ENCODE measurements at places on chromosomes 1 and 21.

GRCh38 chr1:155110381-155110780 is 17.3 kb upstream of the EFNA1 start:
- no peak for DNase-seq

DNA sequence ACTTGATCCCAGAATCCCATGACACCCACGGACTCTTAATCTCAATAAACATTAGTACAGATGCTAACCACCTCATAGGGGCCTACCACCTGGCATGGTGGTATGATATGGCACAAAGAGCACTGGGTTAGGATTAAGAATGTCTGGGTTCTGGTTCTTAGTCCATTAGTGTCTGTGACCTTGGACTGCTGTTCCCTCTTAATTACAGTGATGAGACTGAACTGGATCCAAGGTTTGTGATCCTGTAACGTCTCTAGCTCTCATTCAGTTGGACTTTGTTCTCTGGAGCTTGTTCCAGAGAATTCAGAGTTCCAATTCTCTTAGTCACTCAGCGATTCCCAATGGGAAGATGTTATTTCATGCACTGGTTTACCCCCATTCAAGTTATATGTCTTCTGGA is 23.6 kb upstream of the PIGC start:
- DNase-seq: no peak

DNA sequence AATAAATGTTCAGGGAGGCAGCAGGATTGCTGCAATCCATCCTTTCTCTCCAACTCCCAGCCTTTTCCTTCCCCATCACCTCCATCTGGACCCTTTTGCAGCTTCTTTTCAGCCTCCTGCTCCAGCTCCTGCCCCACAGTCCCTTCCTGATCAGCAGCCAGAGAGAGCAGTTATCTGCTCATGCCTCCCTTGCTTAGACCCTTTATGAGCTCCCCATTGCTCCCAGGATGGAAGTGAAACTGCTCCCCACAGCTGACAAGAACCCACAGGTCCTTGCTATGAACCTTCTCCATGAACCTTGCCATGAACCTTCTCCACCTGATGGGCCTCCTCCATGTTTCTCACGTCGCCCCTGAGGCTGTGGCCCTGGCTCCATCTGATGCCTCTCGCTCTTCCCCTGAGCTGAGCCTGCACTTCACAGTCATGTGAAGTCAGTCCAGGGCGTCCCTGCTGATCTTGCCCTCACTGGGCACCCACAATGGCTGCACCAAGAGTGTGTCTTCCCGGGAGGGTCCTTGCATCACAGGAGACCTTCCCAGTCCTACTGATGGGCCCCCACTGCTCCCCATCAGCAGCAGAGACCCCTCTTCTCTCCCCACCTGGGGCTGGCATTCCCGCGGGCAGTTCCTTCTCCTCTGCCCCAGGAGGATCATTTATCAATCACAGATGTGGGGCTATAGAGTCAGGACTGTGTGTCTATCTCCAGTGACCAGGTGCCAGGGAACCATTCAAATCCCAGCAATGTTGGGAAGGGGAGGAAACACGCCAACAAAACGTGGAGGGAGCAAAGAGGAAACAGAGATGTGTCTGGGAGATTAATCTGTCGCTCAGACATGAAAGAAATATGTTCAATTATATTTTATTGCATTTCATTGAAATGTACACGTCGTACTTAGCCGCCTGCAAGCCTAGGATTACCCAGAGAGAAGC is 73.1 kb downstream of the MATN1 start:
- DNase-seq: no peak

DNA sequence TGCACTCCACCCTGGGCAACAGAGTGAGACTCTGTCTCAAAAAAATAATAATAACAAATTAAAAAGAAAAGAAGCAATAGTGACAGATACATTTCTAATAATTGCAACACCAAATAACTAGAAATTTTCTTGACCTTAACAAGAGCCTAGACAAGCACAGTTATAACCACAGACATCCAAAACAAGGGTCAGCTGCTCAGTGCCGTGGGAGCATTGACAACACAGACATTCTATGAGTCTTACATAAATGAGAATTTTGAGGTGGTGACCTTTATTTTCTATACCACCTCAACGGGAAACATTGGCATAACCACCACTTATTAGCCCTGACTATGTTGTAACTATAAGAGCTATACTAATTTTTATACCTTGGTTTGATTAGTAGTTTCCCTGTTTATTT is 156.1 kb downstream of the NR5A2 start:
- peak; percentile 66 for DNase-seq

DNA sequence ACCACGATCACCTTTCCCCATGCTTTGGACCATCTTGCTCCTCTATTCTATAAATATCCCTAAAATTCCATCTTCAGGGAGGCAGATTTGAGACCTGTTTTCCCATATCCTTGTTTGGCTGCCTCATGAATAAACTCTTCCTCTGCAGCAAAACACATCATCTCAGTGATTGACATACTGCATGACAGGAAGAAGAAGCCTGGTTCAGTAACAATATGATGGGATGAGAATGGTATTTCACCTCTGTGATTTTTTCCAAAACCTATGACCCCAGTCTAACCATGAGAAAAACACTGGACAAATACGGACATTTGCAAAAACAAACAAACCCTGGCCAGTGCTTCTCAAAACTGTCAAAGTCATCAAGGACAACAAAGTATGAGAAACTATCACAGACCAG is 53.8 kb upstream of the ZSWIM5 start:
- DNase-seq: peak; percentile 42

DNA sequence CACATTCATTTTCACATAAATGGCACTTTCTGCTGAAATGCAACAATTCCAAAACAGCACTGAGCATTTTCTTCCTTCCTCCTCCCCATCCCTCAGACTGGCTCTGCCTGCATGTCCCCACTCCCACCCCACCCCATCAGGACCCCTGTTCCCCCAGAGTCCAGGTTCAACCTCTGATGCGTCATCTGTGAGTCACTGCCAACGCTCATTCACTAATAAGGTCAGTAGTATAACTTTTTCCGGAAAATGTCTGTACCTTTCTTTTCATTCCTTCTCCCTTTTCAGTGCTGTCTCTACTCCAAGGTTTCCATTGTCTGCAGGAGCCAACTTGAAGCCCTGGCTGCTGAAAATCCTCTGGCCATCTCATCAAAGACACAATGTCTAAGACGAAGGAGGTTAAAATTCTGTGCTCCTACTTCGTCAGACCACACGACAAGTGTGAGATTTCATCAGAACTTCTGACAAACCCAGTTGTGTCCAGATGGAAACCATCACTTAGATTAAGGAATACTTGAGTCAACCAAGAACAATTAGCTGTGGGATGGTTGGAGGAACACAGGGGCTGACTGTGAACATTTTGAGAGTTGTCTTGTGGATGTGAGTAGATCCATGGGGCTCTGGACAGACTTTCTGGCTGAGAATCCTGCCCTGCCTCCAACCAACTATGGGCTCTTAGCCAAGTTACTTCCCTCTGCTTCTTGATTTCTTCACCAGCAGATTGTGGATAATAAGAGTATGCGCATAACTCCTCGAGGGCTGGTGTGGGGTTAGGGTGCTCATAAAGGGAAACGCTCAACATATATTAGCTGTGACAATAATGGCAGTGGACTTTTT is 35.6 kb upstream of the UTS2 start:
- peak; percentile 28 for DNase-seq

DNA sequence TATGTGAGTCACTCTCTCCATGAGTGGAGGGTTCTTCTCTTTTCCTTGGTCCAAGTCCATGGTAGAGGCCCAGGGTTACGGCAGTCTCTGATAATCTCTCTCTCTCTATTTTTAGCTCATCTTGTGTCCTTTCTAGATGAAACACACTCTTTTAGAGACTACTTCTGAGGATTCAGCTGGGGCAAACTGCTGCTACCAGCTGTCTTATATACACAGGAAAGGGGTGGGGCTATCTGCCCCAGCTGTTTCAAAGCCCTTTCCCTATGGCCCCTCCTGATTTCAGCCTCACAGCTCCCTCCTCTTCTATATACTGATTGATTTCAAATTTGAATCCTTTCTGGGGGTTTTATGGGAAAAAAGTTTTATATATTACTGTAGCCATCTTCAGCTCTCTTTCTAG is 324.8 kb downstream of the RWDD3 start:
- no peak for DNase-seq

GRCh38 chr1:45820173-45820572 is 16.8 kb downstream of the MAST2 start:
- DNase-seq: no peak

DNA sequence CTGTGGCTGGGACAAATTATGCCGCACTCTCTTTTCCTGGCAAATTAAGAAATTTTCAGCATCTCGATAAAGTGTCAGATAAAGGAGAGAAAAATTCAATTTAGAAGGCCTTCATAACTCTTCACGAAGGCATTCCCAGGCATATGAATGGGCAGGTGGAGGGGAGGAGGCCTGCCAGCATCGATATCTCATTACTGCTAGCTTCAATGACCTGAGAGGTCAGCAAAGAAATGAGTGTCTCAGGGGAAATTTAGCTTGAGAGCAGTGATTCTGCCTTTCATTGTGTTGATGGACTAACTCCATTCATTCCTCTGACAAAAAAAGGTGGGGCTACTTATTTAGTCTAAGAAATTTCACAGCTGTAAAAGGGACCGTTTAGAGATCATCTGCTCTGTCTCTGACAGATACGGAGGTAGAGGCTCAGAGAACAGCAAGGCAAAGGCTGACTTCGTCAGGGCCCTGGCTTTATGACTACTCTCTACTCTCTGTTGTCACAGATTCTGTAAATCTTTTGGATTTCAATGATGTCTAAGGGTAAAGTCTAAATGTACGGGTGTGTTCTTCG is 212.0 kb upstream of the BEND5 start:
- DNase-seq: no peak

- peak; percentile 92 for DNase-seq
These were observed 64.8 kb downstream of the DNTTIP2 start for GRCh38 chr1:93814059-93814794.

GRCh38 chr1:7172804-7173203 is 387.6 kb downstream of the CAMTA1 start:
- DNase-seq: no peak

DNA sequence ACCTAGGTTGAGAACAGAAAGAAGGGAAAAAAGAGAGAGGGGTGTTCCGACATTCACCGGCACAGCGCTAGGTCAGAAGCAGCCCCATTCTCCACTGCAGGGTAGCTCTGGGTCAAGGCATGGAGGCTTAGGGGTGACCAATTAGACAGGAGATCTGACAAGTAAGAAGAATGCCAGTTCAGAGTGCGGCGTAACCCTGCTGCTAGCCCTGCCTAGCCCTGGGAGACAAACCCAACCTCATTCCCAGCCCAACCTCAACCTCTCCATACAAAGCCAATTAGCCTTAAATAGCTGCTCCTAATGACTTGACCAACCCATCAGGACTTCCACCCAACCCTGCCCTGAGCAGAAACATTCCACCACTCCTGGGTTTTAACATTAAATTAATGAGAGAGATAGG is 3.4 kb downstream of the PRELP start:
- DNase-seq: no peak

DNA sequence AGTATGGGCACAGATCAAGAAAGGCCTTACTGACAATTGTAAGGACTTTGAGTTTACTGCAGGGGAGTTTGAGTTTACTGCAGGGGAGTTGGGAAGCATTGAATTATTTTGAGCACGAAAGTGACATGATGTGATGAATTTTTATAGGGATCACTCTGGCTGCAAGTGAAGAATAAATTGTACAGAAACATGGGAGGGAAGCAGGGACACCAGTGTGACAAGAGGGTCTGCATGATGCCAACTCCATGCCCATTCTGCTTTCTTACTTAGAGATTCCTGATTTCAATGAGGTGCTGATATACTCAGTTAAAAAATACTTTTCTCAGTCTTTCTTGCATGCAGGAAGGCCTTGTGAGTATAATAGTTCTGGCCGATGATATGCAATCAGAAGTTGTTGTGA is 234.4 kb downstream of the CENPF start:
- DNase-seq: no peak

GRCh38 chr1:191575746-191576145 is 582.5 kb upstream of the RGS18 start:
- DNase-seq: no peak

- peak; percentile 74 for DNase-seq
These were observed 12.0 kb downstream of the UBE2Q1 start for GRCh38 chr1:154546264-154547063.

- peak; percentile 92 for DNase-seq
These were observed 12.5 kb downstream of the CHML start for GRCh38 chr1:241627453-241628259.

GRCh38 chr21:44999972-45000636 is 60.3 kb downstream of the SLX9 start:
- no peak for DNase-seq

DNA sequence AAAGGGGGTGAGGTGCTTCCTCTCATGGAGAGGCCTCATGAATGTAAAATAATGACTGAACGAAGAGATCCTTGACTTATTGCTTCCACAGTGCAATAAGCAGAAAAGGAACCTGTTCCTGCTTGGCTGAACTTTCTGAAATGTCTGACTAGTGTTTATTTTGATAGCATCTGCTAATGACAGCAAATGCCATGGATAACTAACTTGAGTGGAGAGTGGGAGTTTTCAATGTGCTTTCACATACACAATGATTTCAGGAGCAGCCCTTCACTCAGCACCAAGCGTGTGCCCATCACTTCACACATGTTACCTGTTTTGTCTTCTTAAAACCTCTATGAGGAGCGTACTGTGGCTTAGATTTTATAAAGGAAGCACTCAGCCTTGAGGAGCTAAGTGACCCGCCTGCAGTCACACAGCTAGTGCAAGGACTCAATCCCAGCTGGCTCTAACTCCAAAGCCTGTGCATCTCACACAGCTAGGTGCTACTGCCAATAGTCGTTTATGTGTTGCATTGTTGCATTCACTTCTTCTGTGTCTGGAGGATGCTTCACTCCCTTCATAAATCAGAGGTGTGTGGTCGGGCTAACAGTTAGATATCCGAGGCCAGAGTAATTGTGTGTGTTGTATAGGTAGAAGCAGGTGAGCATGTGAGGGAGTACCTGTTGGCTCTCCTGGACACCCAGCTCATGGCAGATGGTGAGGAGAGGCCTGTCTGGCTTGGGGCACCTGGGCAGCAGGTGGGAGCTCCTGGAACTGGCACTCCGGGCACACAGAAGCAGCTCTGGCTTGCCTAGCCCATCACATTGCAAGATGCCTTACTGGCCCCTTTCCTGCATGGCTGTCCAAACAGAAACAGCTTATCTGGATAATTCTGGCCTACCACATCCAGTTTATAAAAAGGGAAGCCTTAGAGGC is 12.8 kb downstream of the CASQ2 start:
- DNase-seq: no peak

DNA sequence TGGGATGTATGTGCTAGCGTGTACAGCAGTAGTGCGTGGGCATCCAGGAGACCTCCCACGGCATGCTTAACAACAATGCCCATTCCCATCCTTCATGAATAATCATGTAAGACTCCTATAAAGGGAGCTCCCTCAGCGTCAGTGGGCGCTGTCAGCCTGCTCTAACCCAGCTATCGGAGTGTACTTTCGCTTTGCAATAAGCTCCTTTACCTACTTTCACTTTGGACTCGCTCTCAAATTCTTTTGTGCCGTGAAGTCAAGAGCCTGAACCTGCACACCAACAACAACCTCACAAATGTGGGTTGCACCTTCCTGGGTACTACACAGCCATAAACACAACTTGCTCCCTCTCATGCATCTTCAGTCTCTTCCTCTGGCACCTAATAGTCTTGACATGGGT is 114.8 kb upstream of the PAXBP1 start:
- no peak for DNase-seq
